ENCODE measurements at places on chromosomes 7 and 10.

DNA sequence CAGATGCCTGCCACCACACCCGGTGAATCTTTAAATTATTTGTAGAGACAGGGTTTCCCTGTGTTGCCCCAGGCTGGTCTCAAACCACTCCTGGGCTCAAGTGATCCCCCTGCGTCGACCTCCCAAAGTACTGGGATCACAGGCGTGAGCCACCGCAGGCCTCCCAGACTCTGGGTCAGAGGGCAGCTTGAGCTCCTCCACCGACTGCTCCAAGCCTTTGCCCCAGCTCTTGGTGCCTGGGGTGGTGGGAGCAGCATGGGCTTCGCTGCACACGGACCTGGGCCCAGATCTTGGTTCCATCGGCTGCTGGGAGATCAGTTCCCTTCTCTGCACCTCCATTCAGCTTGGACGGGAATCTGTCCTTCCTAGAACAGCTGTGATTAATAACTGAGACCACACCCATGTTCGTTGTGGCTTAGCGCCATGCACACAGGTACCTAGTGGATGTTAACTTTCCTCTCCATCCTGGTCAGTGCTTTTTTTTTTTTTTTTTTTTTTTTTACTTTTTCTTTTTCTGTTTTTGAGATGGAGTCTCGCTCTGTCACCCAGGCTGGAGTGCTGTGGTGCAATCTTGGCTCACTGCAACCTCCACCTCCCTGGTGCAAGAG lies 125.3 kb downstream of the CUX1 start:
- no peak for ATAC-seq

GRCh38 chr10:129967579-129968019 lies 3.5 kb upstream of the EBF3 start:
- no peak for ATAC-seq

- ATAC-seq, result no peak
These were observed 42.8 kb downstream of the SPOCK2 start for GRCh38 chr10:72045586-72045985.

- ATAC-seq, result peak; percentile 76
These were observed 152.3 kb upstream of the LANCL2 start for GRCh38 chr7:55212838-55213237.
